ENCODE measurements at places on chromosomes 3 and 15.

DNA sequence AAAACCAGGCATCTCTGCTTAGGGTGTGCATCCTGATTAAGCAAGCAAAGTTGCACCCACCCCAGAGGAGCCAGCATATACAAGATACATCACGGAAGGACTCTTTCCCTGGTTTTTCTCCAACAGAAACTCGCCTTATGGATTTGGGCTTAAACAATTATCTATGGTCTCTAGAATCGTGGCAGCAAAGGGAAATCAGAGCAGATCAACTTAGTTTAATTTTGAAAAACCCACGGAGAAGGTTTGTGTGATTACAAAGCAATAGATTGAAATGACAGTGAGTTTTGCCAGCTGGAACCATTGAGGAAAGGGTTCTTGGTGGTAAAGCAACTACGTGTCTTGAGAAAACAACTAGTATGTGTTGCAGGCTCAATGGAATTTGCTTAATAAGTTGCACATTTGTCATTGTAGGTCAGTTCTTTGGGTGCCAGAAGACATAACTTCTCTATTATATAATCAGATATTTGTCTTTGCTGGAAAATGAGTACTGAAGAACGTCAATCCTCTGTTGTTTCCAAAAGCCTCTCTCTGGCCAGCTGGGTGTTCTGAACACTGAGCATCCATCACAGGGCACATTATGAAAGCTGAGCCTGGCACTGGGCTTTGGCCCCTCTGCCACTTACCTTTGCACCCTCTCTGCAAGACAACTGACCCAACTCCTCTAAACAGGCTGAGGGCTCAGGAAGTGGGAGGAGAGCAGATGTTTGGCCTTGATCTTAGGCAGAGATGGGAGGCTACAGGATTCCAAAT, 75.7 kb upstream of the FBN1 start:
- DNase-seq: no peak

DNA sequence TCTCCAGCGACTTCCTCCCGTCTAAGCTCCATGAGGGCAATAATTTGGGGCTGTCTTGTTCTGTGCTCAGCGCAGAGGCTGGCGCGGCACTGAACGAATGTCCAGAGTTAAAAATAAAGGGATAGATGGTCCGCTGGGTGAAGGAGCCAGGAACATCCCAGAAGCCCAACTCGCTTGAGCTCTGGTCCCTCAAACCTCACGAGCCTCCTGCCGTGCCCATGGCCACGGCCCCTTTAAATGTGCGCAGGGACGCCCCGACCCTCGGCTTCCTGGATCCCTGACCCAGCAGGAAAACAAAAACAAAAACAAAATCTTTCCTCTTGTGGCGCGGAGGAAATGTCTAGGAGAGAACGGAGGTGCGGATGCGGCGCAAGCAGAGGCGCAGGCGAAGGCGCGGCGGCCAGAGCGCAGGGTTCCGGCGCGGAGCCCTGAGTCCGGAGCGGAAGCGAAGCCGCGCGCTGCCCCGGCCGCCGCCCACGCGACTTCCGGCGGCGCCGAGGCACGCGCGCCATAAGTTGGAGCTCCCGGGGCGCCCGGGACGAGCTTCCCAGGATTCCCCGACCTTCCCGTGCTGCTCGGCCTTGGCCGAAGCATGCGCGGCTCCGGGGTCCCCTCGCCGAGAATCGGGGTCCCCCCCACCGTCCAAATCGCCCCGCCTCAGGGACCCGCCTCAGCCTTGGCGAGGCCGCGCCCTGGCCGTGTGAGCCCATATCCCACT, 52.9 kb upstream of the WNT7A start:
- DNase-seq: no peak

- DNase-seq: no peak
These were observed 202.6 kb downstream of the XXYLT1 start for GRCh38 chr3:195068084-195069080.

DNA sequence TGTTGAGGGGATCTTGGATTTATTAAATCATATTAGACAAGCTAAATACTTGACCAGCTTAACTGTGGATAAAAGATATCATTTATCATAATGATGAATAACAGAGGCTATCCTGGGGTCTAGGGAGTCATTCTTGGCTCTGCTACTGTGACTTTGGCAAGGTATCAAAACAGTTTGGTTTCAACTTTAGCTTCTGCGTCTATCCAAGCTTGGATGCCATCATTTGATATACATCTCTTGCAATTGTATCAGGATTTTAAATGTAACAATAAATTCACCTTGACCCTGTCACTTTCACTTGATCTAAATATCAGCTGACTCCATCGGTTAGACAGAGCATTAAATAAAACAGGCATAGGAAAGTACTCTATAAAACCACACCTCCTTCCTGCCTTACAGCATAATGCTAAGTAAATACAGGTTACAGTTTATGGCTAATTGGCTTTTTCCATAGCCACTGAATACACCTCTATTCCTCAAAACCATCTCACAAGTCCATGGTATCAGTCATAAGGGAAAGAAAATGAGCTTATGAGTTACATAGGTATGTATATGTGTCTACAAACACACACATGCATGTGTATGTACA, 262.9 kb downstream of the CTNNB1 start:
- DNase-seq: no peak

DNA sequence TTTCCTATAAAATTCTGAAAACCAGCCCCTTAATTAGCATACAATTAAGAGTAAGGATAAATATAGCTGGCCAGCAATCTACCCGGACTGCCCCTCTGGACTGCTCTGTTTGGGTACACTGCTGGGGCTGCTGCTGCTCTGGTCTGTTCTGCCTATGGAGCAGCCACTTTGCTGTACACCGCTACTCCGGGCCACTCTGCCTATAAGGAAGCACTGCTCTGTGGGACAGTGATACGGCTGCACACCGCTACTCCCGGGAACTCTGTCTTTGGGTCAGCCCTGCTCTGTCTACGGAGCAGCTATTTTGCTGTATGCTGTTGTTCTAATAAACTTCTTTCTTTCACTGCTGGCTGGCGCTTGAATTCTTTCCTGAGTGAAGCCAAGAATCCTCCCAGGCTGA, 316.5 kb upstream of the PLSCR5 start:
- DNase-seq: no peak

GRCh38 chr3:47848599-47849117, 45.7 kb downstream of the DHX30 start:
- no peak for DNase-seq

GRCh38 chr3:10416730-10417300, 88.6 kb downstream of the ATP2B2 start:
- no peak for DNase-seq

- no peak for DNase-seq
These were observed 206.1 kb upstream of the LRIG1 start for GRCh38 chr3:66706890-66707289.

DNA sequence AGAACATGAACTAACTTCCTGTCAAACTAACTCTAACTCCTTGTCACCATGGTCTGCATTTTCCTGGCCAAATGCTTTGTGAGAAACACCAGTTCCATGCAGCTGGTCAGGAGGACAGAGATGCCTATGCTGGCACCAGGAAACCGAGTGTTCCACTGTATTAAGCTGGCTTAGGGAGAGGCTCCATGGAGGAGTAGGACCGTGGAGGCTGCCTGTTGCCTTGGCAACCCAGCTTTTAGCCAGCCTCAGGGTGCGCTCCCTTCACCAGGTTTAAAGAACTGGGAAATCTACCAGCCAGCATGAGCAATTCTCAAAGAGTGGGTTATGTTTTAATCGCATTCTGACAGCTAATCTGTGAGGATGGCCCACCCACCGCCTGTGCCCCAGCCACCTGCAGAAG, 394.1 kb downstream of the OCA2 start:
- DNase-seq: no peak

- no peak for DNase-seq
These were observed 658.0 kb upstream of the DPPA4 start for GRCh38 chr3:109995377-109995776.

DNA sequence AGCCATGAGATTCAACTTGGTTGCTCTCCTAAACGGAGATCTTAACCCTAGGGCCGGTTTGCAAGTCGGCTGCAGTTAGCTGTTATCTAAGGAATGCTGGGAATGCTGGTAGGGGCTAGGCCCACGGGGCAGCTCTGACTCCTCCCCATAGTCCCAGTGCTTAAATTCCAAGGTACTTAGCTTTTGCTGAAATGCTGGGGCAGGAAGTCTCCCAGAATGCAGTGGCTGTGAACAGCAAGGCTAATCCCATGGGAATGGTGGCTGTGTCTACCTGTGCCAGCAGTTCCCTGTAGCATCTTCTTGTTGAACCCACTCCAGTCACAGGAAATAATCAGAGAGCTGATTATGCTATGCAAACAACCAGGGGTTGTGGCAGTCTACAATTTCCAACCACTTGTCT, 102.5 kb upstream of the TJP1 start:
- no peak for DNase-seq

DNA sequence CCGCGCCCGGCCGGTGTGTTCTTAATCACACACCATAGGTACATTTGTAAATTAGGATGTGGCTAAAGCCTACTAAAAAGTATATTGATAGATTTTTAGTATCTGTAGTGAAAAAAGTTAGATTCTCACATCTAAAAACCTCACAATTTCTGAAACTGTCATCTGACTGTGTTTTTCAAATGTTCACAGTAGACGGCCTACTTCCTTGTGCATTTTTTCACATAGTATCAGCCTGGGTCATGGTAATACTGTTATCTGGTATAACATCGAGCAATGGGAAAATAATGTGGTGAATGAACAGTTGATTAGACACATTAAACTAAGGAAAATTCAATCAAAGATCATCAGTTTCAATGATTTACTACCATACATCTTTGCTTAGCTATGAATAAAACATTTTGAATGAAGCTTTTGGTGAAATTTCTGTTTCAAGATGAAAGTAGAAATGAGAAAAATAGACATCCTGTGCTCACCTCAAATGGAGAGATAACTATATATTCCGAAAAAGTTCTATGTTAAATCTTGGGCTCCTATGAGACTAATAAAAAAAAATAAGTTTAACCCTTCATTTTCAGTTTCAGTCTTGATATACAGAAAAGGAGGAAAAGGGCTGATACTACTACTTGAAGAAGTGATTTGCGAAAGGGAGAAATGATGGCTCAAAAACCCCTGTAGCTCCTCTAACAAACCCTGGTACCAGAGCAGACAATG, 262.7 kb downstream of the ZBTB20 start:
- no peak for DNase-seq

DNA sequence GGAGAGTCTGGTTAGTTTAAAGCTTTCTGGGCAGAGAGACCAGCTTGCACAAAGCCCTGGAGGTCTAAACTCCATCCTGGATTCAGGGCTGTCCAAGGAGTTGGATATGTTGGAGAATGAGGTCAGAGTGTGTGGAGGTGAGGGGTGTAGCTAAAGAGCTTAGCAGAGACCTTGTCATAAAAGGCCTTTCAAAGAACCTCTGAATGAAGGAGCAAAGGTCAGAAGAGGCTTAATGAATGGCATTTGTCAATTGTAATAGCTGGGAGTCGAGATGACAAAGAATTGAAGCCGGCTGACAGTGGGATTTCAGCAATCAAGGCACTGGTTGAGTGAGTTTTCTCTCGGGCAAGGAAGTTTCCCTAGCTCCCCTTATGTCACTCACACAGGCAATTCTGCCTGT, 202.6 kb downstream of the PDCD6IP start:
- DNase-seq: no peak

DNA sequence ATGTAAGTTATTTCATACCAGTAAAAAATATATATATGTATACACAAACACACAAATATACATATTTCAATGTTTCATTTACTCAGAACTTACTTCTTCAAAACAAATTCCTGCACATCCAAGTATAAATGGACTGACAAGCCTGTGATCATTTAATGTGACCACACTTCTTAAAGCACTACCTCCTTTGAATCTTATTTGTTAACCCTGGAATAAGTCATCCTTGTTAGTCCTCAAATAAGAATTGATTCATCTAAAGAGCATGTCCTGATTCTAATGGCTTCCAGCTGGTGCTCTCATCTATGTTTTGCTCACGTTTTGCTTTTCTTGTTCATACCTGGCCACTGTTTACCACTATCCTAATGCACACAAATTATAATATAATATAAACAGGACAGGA, 103.9 kb upstream of the UBP1 start:
- no peak for DNase-seq

- no peak for DNase-seq
These were observed 378.1 kb downstream of the NSUN3 start for GRCh38 chr3:94440767-94441493.

GRCh38 chr3:153142961-153143360, 19.1 kb upstream of the RAP2B start:
- no peak for DNase-seq

- no peak for DNase-seq
These were observed 384.3 kb upstream of the GBE1 start for GRCh38 chr3:82145742-82146141.

DNA sequence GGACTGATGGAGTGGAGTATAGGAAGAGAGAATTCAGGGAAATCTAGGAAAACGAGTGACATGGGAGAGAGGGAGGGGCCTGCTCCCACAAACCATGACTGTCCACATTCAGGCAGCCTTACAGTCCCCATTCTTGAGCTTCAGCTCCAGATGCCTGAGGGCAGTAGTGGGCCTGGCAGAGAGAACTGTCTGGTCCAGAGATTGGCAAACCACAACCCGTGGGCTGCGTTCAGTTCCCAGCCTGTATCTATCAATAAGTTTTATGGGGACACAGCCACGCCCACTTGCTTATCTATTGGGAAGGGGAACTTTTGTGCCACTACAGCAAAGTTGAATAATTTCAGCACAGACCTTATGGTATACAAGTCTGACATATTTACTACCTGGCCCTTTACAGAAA, 63.8 kb downstream of the SLCO2A1 start:
- DNase-seq: no peak

DNA sequence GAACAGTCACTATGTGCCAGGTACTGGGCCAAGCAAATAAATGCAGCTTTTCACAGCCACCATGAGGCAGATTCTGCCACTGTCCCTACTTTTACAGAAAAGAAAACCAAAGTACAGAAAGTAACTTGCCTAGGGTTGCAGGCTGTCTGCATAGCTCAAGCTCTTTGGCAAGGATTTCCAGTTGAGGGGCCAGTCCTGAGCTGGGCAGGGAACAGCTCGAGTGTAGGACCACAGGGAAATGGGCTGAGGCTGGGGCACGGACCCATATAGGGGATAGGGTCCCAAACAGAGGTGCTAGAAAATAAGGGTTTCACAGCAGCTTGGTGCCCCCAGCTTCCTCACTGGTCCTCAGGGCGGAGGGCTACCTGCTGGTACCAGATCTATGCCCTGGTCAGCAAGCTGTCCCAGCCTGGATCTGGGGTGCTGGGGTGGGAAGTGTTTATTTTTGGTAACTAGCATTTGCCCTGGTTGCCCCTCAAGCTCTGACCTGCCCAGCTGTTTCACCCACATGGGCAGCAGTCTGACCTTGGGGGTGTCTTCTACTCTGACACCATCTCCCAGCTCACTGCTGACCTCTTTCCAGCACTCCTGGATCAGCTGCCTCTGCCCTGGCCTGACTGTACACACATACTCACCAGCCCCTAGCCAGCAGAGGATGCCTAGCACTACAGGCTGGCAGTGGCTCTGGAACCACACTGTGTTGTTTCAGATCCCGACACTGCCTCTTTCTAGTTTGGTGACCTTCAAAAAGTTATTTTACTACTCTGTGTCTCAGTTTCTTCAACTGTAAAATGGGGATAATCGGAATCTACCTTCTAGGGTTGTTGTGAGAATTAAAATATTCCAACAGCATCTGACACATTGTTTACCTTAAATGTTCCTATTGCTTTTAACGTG, 16.2 kb downstream of the MRAS start:
- DNase-seq: no peak

- DNase-seq: no peak
These were observed 3.1 kb downstream of the STAG1 start for GRCh38 chr3:136749091-136749490.

- no peak for DNase-seq
These were observed 530.6 kb upstream of the ROBO2 start for GRCh38 chr3:76509179-76509830.
